MCF 10A (cell line): ENCODE measurements at places on chromosomes 6 and 20.

- peak; percentile 32 for DNase-seq
Observed at GRCh38 chr6:117352466-117353081, 73.2 kb downstream of the ROS1 start.

DNA sequence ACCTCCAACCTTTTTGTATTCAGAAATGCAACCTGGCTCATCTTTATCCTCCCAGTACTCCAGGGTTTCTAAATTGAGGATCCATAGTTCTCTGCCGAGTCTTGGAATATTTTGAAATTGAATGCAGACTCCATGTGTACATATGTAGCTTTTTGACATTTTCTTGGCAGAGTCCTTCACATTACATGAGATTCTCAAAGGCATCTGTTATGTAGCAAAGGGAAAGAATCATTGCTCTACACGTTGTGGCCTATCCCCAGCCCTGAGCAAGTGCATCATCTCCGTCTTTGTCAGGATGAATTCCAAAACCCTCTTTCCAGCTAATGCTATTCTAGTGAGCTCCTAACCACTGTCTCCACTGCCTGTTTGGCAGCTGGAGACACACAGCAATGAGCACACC, 742.9 kb downstream of the DHX35 start:
- DNase-seq, result no peak

DNA sequence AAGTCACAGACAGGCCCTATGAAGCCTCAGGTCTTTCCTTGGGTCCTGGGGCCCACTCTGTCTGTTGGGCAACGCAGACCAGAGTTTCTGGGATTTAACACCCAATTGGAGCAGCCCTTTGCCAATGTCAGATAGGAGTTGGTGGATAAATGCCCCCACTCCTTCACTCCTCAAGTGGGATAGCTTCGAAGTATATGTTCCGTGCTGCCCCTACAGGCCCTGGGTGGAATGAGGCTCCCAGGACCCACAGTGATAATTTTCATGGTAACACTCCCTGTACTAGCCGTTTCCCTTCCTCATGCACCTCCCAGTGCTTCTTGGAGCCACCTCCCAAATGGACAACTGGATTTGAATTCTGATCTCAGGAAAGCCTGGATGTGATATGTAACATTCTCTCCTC, 145.4 kb downstream of the FOXA2 start:
- peak; percentile 9 for DNase-seq

GRCh38 chr6:88763160-88763559, 200.3 kb downstream of the RNGTT start:
- DNase-seq, result no peak

- no peak for DNase-seq
Observed at GRCh38 chr6:144343701-144344428, 58.7 kb downstream of the UTRN start.

GRCh38 chr6:307065-307814, 15.0 kb downstream of the DUSP22 start:
- DNase-seq, result no peak

DNA sequence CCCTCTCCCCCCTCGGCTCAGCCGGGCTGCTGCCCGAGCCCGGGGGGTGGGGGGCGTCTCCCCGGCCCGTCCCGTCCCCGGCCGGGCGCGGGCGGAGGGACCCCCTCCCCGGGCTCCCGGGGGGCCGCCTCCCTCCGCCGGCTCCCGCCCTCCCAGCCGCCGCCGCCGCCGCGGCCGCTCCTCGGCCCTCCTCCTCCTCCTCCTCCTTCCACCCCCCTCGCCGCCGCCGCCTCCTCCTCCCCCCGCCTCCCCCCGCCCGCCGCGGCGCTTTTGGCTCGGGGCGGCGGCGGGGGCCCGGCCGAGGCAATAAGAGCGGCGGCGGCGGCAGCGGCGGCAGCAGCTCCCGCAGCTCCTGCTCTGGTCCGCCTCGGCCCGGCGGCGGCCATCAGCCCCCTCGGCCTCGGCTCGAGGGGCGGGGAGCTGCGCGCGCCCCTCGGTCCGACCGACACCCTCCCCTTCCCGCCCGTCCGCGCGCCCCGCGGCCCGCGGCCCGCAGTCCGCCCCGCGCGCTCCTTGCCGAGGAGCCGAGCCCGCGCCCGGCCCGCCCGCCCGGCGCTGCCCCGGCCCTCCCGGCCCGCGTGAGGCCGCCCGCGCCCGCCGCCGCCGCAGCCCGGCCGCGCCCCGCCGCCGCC, 38.7 kb downstream of the GNAS start:
- peak; percentile 66 for DNase-seq

DNA sequence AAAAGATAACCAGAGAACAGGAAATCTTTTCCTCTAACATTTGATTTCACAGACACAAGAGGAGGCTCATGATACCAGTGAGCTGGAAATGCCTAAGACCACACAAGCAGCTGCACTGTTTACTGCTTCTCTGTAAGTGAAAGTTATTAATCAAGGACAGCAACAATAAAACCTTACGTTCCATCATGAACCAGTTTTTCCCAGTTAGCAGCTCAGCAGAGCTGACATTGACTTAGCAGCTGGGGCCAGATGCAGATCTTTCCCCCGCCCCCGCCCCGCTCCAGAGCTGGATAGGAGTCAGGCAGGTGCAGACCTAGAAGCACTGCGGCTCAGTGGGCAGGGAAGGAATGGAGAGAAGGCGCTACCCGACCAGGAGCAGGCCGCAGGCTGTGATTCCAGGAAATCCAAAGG, 275.2 kb downstream of the GMDS start:
- no peak for DNase-seq

DNA sequence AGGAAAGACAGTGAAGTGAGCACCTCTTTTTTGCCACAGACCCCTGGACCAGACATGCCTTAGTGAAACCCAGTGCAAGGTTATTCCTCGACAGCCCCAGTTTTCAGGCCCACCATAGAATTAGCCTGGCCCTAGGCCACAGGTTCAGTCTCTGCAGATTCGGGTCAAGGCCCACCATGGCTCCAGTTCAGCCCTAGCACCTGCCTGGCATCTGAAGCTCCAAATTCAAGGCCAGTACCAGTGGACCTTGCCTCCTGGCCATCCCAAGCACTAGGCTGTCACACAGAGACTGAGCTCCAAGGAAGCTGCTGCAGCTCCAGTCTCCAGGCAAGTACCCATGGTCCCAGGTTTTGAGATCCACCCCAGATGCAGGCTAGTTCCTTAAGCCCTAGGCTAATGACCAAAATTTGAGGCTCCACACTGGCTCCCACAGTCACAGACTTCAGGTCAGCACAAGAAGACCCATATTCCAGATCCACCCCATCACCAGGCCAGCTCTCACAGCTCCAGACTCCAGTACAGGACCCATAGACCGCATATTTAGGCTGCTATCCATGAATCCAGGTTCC, 877.5 kb upstream of the ADGRB3 start:
- no peak for DNase-seq

GRCh38 chr6:82567621-82568020, 204.0 kb downstream of the TPBG start:
- DNase-seq, result peak; percentile 27

- DNase-seq, result no peak
Observed at GRCh38 chr6:14226051-14226660, 108.6 kb downstream of the CD83 start.

DNA sequence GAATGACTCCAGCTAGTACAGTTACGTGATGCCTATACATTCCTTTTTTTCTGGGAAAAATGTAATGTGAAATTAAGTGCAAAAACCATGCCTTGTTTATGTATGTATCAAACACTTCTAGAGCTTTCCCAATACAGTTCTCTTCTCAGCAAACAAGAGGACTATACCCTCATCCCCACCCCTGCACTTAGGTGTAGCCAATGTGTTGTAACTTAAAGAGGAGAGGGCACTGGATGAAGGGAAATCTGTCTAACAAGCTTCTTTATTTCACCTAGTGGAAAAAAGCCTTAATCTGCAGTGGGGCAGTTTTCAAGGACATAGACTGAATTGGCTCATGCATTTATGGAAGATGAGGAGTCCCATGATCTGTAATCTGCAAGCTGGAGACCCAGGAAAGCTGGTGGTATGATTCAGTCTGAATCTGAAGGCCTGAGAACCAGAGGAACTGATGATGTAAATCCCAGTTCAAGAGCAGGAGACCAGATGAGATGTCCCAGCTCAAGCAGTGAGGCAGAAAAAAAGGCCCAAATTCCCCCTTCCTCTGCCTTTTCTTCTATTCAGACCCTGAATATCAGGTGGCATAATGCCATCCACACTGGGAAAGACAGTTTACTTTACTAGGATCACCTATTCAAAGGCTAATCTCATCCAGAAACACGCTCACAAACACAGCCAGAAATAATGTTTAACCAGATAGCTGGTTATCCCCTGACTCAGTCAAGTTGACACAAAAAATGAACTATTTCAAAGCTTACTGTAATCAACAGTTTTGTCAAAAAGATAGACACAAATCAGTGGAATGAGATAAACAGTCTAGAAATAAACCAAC, 25.8 kb upstream of the SLC17A3 start:
- DNase-seq, result no peak
